Stimulated activated CD8-positive, alpha-beta memory T cell treated with anti-CD3 and anti-CD28 coated beads, Interleukin-4, amount 100 ng/mL, for 1 hour (primary cell): ENCODE measurements at places on chromosomes 6 and 20.

DNA sequence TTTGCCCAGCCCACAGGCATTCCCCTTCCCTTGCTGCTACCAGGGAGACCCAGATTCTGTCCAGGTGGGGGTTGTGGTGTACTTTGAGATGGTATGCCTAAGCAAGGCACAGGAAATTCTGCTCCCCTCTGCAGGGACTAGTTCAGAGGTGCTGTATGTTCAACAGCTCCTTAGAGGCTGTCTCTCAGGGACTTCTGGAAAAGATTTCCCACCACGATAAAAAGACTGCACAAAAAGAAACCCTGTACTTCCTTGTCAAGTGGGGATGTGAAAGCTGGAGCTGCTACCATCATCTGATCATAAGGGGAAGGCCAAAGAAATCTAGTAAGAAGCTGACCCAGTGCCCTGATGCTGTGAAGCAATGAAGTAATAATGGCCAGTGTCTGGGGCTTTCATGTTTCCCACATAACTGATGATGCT is 51.5 kb upstream of the SMIM29 start:
- no peak for DNase-seq

DNA sequence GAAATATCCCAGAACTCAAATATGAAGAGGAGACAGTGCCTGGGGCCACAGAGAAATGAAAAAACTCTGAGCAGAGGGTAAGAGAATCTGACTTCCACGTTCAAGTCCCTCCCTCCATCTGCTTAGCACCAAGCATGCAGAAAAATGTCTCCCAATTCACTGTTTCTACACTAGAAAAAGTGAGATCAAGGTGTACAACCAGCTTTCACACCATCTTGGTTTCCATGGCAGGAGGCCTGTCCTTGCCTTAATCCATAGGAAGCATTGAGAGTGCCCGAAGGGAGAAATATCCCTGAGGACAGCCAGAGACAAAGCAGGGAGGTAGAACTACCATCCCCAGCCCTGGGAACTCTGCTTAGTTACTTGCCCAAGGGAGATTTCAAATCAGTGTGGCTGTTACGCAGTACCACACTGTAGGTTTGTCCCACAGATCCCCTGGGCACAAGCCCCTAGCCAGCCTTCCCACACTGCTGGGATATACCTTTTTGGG is 82.9 kb downstream of the SCML4 start:
- no peak for DNase-seq

DNA sequence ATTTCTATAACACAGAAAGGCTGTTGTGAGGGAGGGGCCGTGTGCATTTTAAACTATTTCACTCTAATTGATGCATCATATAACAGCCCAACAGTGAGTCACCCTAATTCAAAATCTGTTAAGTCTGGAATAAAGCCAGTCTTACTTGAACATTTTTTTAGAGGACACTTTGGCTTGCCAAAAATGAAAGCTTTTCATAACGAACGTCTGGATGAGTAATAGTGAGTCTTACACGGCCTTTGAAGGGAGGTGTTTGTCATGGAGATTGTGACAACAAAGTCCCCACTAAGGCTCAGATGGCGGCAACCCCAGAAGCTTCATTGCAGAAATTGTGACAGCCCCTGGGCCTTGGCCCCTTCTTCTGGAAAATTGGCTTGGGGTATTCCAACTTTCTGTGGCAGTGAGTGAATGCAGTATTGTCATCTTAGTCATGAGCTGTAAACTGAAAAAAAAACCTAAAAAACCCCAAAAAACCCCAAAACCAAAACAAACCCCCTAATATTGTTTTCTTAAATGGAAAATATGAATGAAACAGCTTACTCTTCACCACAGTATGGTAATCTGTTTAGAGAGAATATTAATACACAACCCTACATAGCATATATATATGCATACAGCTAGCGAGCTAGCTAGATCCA is 92.6 kb upstream of the CLDN20 start:
- no peak for DNase-seq

DNA sequence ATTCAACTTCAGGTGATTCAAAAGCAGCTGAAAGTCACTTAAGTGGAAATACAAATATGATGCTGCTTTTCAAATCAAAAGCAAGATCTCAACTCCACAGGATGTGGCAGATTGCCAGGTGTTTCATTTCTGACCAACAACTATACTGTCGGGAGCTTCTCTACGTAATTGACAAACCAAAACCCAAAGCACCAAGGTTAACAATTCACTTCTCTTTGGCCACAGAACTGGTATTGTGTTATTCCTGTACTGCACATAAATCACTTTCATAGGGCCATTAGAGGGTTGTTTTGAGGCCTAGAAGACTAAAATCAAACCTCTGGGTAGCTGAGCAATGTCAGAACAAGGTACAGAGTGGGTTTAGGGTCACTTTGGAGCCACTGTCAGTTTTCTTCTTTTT is 169.7 kb downstream of the HAO1 start:
- no peak for DNase-seq

DNA sequence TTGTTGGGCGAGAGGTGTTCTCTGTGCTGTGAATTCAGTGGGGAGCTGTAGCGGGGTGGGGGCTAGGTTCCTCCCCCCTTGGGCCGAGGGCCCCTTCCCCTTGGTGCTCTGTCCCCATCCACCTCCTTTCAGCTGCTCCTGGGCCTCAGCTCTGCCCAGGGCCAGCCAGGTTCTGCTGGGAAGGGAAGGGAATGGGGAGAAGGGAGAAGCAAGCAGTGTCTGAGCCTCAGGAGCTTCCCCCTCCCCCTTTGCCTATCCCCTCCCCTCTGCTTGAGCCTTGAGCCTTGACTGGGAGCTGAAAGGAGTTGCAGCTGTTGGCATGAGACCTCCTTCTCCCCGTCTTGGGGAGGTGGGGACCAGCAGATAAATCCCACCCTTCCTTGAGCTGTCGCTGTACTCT is 576 bp upstream of the RRP36 start:
- DNase-seq = no peak

DNA sequence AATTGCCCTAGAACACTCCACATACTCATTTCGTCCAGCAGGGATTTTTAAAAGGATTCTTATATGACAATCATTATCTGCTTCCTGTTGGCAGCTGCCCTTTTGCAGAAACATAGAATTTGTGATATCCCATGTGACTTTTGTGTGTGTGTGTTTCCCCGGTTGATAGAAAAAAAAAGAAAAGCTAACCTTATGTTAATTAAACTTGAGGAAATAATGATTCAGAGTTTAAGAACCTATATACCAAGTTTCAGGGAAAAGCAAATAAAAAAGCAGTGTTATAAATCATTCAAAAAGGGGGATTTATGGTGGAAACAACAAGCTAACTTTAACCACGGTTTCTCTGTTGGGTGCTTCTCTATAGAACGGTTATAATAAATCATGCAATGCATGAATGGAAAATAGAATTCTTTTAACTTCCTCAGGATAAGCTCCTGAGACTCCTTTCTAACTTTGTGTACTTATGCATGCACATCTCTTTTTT is 826.9 kb upstream of the EYS start:
- DNase-seq = no peak

DNA sequence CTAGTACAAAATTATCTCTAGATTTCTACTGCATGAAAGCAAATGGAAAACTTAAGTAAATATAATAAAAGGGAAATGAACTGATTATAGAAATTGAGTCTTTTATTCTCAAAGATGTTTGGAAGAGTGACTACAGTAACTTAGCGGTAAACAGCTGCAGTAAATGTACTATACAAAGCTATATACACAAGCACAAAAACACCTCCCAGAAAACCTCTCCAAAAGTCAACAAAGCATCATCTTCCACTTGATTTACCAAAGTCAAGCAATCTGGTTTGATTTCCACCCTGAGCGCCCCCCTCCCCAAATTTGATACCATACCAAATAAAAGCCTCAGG is 142.1 kb upstream of the SHLD1 start:
- DNase-seq = no peak

DNA sequence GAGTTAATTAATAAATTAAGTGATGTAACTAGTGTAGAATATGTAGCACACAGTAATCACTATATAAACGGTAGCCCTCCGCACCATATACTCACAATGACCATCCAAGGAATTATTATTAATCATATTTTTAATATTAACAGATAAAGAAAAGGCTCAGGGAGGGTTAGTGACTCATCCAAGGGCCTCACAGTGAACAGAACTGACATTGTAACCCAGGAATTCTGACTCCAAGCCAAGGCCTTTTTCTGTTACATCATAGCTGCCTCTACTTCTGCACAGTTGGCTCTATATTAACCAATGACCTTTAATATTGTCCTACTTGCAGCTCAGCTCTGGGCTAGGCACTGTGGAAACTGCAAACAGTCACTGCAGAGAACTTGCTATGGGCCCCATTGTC is 117.5 kb upstream of the SIRPG start:
- no peak for DNase-seq

DNA sequence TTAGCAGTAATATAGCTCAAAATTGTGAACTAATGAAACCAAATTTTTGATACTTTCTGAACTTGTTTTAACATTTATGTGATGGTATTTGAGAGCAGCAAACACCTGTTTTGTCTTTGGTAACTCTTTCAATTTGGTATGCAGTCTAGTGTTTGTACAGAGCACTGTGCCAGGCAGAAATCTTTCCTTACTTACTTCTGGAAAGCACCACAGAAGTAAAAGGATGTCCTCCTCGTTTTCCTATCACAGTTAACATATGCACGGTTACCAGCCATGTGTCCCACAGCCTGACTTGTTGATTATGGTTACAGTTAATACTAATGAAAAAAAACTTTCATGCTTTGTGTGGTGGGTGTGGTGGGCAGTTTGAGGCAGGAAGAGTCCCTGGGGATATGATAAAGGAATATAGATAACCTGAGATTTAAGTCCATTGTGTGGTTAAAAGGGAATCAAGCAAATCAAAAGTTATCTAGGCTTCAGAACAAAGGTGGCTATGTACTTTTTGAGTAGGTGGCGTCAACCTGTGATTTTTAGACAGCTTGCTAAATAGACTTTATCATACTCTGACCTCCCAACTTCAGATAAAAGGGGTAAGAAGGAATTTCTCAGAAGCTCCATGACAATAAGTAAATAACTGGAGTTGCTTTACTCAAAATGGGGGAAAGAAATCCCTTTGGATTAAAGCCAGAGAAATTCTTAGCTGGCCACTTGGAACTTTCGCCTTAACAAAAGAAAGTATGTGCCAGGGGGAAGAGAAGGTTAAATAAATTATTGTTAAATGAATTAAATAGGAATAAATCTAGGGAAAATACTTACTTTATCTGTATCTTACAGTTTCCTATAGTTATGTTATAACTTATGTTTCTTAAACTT is 20.1 kb upstream of the COL10A1 start:
- no peak for DNase-seq

- no peak for DNase-seq
Observed at GRCh38 chr20:58023346-58023745, 205.1 kb downstream of the ANKRD60 start.

GRCh38 chr6:26351544-26351953 is 13.4 kb upstream of the BTN3A2 start:
- no peak for DNase-seq

- no peak for DNase-seq
Observed at GRCh38 chr6:39568896-39569295, 156.3 kb downstream of the KIF6 start.

- DNase-seq = no peak
Observed at GRCh38 chr20:6108330-6108729, 14.5 kb downstream of the FERMT1 start.

- DNase-seq = no peak
Observed at GRCh38 chr20:3238616-3239025, 369 bp downstream of the SLC4A11 start.

DNA sequence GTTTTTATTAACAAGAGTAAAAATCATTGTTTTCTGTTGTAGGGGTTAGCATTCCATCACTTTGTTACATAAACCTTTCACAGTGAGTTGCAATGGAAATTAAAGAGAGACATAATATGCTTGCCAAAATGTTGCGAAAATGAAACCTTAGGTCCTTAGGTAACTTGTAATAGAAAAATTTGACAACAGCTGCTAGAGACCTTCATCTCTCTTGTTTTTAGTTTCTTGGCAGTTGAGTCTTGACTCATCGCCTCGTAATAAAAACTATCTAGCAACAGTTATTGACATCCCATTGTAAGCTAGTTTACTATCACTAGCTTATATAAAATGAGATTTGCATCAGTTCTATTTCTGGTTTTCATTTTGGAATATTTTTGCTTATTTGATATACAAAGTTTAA is 179.0 kb upstream of the MMS22L start:
- no peak for DNase-seq

DNA sequence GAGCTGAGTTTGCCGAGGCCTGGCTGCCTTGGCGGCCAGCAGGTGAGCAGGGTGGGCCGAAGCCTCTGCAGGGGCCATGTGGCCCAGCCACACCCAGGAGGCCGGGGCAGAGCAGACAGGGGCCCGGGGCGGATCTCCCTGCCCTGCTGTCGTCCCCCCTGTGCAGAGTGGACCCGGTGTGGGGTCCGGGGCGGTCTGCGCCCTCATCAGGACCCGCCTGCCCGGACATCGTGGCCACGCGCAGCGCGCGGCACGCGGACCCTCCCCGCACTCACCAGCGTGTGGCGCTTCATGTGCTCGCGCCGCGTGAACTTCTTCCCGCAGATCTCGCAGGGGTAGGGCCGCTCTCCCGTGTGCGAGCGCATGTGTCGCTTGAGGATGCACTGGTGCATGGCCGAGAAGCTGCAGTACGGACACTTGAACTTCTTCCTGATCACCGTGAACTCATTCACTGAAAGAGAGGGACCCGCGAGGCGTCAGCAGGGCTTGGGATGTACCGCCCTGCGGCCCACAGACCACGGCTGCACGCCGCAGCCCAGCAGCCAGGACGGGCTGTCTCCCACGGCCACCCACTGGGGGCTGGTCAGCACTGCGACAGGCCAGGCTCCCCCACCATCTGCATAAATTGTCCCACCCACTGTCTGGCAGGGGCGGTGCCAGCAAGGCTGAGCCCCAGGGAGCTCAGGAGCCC is 13.0 kb downstream of the SLC2A4RG start:
- DNase-seq = no peak

DNA sequence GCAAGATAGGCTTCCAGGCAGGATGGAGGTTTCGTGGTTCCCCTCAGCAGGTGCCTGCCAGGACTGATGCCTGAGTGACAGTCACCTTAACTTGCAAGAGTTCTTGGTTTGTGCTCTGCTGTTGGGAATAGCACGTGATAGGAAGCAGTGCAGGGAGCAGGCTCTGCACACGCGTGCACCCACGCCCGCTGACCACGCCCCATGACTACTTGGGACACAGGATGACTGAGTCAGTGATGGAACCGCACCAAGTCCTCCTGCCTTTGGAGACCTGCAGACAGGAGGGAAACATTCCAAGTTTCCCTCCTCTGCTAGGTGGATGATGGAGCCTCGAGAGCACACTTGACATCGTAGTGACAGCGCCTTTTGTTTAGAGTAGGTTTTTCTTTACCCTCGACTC is 164.2 kb downstream of the DTNBP1 start:
- no peak for DNase-seq
